Stimulated activated CD4-positive, alpha-beta T cell treated with anti-CD3 and anti-CD28 coated beads, TNF-alpha, amount 100 ng/mL, for 48 hours (primary cell): ENCODE measurements at places on chromosomes 3 and 15.

- DNase-seq: peak; percentile 73
Measured at GRCh38 chr3:172591876-172592771, 68.9 kb upstream of the TNFSF10 start.

GRCh38 chr3:115903843-115904242 lies 280.5 kb downstream of the GAP43 start:
- DNase-seq: no peak

GRCh38 chr3:18238746-18239331 lies 186.3 kb downstream of the SATB1 start:
- no peak for DNase-seq

- no peak for DNase-seq
Measured at GRCh38 chr15:96314518-96314917, 16.0 kb upstream of the NR2F2 start.
